ENCODE measurements at places on chromosomes 5 and 9. TPM values are rescaled to one million over a fixed set of nuclear protein-coding genes. Genes with fewer than 3 reads are reported as not detected.

Gene CA9
- total RNA-seq, result 3.9 TPM

Gene SCAI
- 4.1 TPM for total RNA-seq

Gene TIMD4
- total RNA-seq, result not detected

Gene IFNA17
- total RNA-seq, result not detected

Gene STPG3
- not detected for total RNA-seq

Gene TRAPPC13
- 7.6 TPM for total RNA-seq

Gene EGFL7
- 35.9 TPM for total RNA-seq

Gene PRUNE2
- 12.7 TPM for total RNA-seq

Gene GALNT12
- 3.3 TPM for total RNA-seq

Gene GABRB2
- total RNA-seq, result not detected

Gene PRR16
- total RNA-seq, result 29.0 TPM

Gene CTSL
- total RNA-seq, result 658 TPM

Gene ALDH1A1
- total RNA-seq, result 3.5 TPM

Gene ARHGEF37
- total RNA-seq, result 2.2 TPM

Gene LMAN2
- 302 TPM for total RNA-seq

Gene ACSL6
- not detected for total RNA-seq

Gene CHMP5
- 51.4 TPM for total RNA-seq

Gene MZB1
- not detected for total RNA-seq

Gene INSYN2B
- 14.5 TPM for total RNA-seq

Gene SMIM32
- not detected for total RNA-seq

Data from cardiac ventricle fibroblast (primary cell).